Naive B cell (primary cell): ENCODE measurements at places on chromosomes 5 and 9.

DNA sequence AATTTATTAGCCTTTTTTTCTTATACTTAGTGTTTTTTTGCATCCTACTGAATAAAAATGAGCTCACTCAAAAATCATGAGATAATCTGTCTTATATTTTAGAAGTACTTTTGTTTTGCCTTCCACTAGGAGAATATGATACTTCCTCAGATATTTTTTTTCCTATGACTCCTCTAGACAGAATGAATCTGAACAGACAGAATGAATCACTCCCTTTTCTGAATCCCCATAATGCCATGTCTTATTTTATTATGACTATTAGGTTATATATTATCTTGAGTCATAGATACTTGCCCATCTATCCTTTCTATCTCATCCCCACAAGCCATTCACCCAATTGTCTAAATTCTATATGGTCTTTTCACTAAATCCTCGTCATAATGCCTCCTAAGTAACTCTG is 134.6 kb downstream of the BRINP1 start:
- no peak for DNase-seq

DNA sequence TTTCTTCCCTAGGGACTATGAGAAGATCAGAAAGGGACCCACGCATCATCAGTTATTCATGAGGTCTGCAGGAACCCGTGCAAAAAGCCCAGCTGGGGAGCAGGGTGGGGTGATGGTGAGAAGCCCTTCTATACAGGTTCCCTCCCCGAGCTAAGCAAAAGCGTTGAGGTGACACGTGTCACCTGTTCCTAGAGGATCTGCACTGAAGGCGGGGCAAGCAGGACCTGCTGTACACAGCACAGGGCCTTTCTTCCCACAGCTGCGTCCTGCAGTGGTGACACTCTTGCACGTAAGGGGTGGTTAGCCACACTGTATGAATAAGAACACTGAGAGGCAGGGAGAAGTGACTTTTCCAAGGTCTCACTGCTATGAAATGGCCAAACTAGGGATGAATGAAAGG is 37.2 kb upstream of the SH3PXD2B start:
- DNase-seq, result no peak

GRCh38 chr5:174481737-174482136 is 242.6 kb upstream of the MSX2 start:
- no peak for DNase-seq

DNA sequence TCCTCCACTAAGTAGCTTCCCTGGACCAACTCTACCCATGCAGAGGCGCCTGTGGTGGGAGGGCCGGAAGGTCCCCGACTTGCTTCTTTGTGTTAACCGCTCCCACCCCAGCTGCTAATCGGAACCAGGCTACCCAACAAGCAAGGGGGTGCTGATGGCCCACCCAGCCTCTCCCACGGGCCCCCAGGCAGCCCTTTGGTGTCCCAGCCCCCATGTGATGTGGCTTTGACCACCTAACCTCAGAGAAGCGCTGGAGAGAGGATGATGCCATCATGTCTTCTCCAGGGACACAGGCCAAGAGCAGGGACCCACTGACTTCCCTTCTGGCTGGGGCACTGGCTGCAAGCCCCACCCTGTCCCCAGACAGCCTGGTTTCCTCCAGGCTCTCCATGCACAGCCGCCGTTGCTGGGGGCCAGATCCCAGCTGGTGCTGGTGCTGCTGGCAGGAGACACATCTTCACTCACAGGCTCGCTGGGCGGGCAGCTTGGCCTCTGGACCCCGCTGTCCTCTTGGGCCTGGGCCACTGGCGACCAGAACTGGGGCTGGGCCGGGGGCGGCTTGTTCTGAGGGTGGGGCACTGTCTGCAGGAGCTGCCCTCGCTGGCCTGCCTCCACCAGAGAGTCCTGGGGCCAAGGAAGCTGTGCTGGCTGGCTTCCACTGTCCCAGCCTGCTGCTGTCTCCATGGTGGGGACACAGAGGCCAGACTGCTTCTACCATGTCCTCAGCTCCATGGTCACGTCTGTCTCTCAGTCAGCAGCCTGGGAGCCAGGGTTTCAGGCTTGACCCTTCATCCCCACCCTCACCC is 27.8 kb downstream of the LAMC3 start:
- DNase-seq, result no peak

DNA sequence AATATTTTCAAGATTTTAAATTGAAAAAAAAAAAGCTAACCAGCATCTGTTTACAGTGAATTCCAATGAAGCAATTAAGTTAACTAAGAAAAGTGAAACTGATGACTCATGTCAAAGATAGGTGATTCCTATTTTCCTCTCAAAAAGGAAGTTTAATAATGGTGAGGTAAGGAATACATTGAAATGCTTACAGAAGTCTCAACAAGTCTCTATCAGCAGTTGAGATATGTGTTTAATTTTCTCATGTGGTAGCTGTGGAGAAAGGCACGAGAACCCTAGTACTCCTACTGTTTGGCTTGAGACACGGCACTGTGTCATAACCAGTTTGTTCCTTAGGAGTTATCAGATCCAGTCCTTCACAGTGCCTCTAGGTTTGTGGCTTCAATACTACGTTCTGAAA is 114.5 kb downstream of the SLC25A46 start:
- DNase-seq, result no peak

GRCh38 chr5:5353681-5354080 is 68.8 kb upstream of the ICE1 start:
- DNase-seq, result no peak

DNA sequence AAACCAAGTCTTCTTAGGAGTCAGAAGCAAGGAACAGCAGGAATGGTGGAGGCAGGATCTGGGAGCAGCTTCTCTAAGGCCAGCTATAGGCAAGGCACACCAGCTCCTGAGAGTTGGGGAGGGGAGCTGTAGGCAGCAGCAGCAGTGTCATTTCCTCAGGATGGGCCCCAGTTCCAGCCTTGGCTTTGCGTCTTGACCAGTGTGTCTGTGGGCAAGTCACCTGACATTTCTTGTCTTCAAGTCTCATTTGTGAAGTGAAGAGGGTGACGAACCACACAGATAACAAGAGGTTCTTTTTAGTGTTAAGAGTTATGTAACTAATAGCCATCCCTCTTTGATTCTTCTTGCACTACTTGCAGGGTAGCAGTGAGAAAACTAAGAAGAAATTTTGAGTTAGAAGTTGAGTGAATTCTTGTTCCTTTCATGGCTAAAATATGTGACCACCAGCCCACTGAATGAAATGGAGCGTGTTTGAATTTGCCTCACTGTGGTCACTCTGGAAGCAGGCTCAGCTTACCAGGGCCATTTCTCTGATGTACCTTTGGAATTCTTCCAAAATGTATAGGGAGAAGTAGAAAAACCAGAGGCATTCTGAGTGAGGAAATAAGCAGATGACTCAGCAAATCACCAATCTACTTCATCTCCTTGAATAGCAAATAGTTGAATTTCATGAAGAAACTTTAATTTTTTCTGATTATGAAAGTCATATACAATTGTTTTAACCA is 42.4 kb downstream of the RHOBTB3 start:
- DNase-seq, result no peak
